ENCODE measurements at places on chromosomes 1 and 21.

DNA sequence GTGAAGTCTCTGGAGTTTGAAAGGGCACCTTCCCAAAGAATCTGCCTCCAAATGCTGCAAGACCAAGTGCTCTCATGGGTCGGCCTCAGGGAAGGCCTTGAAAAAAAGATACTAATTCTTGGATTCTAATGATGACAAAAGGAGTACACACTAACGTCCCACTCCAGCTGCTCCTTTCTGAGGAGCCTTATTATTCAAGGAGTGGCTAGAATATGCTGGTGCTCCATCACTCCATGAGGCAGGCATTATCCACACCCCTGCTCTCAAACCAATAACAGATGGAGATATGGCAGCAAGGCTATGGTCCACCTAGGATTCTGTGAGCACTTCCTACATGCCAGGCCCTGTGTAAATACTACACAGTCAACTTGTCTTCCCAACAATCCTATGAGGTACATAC lies 54.4 kb downstream of the FAM78B start:
- DNase-seq: no peak

DNA sequence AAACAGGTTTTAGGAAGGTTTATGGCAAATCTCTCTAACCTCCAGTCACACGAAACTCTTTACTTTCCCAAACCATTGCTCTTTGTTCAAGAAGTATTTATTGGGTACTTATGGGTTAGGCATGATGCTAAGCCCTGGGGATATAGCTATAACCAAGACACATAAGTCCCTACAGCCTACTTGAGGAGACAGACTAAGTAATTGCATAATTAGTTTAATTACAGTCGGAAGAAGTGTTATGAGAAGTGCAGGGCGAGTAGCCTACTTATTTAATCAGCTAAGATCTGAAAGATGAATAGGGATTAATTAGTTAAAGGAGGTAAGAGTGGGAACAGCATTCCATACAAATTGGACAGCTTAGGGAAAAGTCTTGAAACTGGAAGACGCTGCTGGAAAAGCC lies 13.2 kb upstream of the NASP start:
- DNase-seq: no peak

GRCh38 chr1:37595440-37596181 lies at the start of gene GNL2:
TSS of gene GNL2 (minus strand) at chr1:37595937. CDS start at chr1:37595822, 115 bp downstream.
- DNase-seq: peak; percentile 90

GRCh38 chr1:25658791-25659431 lies 42.3 kb downstream of the MAN1C1 start:
- no peak for DNase-seq

- no peak for DNase-seq
Measured at GRCh38 chr1:83511146-83511726, 487.7 kb downstream of the TTLL7 start.

DNA sequence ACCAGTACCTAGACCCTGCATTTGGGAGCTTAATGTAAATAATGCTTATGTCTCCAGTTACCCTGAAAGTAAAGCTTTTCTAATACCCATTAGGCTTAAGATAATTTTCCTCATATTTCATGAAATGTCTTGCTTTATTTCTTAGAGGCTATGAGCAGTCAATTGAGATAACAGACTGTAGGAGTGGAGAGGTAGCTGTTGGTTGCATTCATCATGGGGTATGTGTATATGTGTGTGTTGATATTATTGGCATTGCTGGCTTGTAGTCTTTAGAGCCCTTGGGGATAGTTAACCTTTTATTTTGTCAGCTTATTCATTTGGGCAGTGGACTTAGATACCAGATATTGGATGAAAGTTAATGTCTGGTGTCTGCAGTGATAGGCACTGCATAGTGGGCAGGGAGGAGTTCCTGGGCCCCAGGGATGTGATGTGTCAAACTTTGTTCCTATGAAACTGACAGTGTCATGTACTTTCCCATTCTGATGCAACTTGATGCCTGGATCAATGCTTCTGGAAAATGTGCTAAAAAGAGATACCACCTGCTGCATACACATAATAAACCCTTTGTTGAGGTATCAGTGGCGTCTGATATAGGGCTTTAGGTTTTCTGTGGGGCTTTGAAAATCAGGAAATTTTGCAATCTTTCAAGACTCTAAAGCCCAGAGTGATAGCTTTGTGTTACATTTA lies 83.9 kb downstream of the MAST2 start:
- no peak for DNase-seq

DNA sequence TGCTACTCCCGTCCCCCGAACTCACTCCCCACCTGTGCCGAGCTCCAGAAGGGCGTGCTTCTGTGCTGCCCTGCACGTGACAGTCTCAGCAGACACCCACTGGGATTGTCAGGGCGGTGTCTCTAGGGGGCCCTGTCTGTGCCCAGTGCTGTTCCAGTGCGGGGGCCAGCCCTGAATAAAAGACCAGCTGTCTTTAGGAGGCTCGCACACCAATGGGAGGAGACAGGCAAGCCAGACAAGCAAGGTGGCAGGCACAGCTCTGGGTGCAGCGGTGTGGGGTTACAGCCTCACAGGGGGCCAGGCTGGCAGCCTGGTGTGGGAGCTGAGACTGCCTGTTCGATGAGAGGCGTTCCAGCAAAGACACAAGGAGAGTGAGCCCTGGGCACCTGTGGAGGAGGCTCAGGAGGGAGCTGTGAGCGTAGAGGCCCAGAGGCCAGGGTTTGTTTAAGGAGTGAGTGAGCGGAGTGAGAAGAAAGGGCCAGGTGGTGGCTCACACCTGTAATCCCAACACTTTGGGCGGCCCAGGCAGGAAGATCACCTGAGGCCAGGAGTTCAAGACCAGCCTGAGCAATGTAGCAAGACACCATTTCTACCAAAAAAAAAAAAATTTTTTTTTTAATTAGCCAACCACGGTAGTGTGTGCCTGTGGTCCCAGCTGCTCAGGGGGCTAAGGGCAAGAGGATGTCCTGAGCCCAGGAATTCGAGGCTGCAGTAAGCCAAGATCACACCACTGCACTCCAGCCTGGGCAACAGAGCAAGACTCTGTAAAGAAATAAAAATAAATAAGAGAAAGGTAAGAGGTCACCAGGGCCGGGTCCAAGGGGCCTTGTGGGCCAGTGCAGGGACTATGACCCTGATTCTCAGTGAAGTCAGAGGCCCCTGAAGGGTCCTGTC lies 48.2 kb upstream of the ARHGEF16 start:
- no peak for DNase-seq

DNA sequence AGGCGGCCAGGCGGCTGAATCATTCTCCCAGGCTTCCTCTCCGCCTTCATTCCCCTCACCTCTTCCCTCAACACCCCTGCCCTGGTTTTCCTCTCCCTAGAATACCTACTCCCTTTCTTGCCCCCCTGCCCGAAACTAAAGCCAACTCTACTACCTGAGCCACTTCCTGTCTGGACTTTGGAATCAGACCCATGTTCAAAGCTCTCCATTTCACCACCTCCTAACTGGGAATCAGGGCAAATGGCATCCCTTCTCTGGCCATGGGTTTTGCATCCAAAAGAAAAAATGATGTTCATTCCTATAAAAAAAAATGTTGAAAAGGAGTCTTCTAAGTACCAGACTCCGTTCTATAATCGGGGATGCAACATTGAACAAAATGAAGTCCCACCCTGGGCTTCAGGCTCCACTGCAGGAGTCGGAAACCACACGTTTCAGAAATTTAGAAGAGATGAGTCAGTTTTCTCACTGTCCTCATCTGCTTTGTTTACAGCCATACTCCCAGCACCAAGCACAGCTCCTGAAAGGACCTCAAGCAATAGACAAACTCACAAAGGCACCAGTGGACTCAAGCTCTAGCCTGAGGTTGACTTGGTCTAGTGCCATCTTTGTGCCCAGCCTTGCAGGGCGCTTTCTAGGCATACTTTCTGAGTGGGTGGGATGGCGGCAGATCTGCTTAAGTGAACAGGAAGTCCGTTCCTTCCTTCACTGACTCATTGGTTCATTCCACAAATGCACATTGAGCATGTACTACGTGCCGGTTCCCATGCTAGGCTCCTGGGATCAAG lies 176.2 kb downstream of the IGSF21 start:
- DNase-seq: no peak

DNA sequence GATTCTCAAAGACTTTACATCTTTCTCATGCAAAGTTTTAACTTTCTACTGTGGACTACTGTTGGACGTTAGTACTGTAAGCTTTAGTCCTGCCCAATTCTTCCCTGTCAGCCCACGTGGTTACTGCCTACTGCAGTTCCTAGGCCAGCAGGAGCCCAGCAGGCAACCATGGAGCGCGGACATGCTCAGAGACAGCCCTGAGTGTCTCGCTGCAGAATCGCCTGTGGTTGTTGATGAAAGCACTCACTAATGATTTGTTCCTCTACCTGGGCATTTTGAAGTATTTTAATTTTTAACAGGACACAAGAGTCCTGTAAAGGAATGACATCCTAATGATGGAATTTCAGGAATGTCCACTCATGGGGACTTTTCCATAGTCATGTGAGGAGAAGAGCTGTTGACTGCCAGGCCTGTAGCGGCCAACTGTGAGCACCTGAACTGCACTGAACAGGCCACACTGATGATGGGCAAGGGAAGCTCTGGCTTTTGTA lies 44.1 kb downstream of the PGBD5 start:
- DNase-seq: no peak

GRCh38 chr1:154425172-154425571 lies 20.0 kb downstream of the IL6R start:
- DNase-seq: no peak

DNA sequence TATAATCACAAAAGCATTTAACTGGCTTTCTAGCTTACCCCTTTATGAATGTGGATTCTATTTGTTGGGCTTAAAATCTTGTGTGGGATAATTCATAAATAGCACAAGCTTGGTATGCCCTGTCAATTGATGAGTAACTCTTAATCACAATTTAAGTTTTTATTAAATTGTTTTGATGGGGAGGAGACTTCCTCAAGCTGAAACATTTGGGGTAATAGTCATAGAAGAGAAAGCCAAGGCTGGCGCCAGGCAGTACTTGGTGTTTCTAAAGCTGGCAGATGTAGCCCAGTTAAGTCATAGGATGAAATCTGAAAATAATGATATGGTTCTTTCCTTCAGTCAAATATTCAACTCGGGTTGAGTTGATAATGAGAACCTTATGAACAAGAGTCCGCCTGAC lies 167.2 kb downstream of the FMN2 start:
- DNase-seq: no peak

GRCh38 chr1:186079084-186079684 lies 295.9 kb downstream of the TPR start:
- DNase-seq: no peak

DNA sequence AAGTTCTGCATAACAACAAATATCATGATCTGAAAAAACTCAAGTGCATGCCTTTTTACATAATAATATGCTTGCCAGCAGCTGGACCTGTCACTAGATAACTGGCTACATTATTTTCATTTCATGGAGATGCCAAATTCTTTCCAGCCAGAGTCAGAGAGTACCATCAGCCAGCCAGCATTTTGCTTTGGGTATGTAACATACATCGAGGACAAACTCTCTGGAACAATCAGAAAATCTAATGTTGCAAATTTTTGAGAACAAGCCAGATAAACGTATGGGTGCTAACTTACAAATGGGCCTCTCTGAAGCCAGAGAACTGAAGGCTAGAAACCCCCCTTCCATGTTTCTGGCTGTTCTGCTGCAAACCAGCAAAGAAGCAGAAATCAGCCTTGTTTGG lies 76.3 kb upstream of the BACE2 start:
- DNase-seq: no peak

DNA sequence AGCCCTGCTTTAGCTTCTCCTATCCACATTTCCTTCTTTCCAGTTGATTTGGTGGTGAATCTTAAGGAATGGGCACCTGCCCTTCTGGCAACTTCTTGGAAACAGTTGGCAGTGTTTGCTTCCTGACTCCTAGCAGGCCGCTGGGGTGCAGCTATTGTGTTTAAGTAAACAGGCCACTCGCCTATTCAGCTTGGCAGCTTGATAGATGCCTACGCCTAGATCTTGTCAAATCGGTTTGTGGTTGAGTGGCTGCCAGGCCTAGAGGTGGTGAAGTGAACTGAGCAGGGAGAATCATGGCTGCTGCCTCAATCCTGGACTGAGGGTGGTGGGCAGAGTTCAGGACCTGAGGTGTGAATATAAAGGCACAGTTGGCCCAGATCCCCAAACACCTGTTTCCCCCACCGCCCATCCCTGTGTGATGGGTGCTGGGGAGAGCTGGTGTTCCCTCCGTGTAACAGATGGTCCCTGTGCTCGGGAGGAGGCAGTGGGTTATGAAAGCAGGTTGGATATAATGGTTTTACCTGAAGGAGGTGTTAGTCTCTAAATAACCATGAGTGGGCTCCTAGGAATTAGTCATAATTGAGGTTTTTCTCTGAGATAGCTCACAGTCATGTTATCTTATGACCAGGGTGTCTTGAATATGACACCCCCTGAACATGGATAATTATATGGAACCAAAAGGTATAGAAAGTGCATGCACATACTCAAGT lies 940 bp upstream of the PLA2G2C start:
- DNase-seq: no peak

GRCh38 chr1:228377664-228378089 lies 29.0 kb downstream of the TRIM11 start:
- no peak for DNase-seq

GRCh38 chr1:190599670-190600069 lies 122.0 kb upstream of the BRINP3 start:
- DNase-seq: no peak

GRCh38 chr1:85394130-85394529 lies 70.8 kb downstream of the DDAH1 start:
- no peak for DNase-seq

DNA sequence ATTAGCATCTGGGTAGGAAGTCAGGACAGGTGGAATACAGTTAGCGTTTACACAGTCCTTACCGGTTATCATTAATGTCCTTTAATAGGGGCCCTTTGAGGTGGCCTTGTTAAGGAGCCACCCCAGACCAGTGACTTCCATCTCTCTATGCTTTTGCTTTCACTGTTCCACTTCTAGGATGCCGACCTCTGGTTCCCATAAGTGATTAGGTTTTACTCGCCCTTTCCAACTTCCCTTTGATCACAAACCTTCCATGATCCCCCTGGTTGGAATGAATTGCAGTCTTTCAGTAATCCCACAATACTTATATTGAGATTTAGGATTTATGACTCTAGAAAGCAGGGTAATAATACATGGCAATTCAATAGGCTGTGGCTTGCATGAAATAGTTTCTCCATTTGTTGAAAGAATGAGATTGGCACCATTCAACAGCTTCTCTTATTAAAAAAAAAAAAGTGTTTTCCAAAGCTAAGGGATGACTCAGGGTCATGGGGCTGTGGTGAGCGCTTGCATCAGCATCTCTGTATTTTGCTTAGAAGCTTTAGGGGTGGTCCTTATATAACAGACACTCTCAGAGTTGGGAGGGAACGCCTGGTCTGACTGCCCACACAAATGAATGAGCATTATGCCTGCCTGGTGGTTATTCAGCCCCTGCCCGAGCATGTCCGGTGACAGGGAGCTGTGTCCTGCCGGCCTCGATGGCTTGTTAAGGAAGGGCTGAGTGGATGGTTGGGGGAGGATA lies 110.5 kb downstream of the CNIH3 start:
- no peak for DNase-seq

DNA sequence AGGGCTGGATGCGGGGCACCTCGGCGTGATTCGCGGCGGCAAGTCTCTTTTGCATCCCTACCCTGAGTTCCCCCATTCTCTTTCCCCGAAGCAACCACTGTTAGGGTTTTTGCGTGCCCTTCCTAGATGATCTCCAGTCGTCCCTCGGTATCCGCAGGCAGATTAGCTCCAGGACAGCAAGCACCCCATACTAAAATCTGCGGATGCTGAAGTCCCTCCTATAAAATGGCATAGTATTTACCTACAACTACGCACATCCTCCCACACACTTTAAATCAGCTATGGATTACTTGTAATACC lies 22.8 kb upstream of the CFAP126 start:
- no peak for DNase-seq

GRCh38 chr1:4344065-4344732 lies 310.2 kb upstream of the AJAP1 start:
- no peak for DNase-seq

GRCh38 chr1:1730870-1731269 lies 6.7 kb upstream of the CDK11A start:
- no peak for DNase-seq
